ENCODE measurements at places on chromosomes 12 and 14. TPM values are rescaled to one million over a fixed set of nuclear protein-coding genes. Genes with fewer than 3 reads are reported as not detected.

The GABARAPL1 gene
- 52.6 TPM for total RNA-seq

- DNase-seq = peak; percentile 73
Measured at GRCh38 chr12:1630133-1630826, 1.2 kb downstream of the WNT5B start.

DNA sequence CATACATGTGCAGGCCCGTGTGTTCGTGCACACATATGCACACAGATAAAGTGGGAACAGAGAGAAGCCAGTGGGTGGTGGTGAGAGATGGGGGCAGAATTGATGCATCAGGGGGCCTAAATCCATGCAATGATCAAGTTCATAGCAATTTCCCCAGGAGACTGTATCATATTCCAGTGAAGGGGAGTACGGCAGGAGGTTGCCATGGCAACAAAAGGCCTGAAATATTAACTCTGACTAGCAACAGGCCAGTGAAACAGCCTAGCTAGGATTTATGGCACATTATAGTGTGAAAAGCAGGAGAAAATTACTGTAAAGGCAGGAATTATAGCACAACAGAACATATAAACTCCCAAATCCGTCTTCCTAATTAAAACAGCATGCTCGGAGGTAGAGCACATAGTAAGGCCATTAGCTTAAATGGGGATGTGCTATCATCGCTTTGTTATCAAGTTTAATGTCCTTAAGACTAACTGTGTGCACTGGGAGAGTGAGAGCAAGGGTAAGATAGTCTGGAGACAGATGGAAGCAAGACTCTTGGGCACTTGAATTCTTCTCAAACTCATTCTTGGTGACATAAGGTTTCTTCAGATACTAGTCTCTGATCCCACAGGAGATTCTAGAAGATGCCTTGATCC is 806.3 kb downstream of the DIO2 start:
- DNase-seq = peak; percentile 2

- no peak for DNase-seq
Measured at GRCh38 chr14:95956601-95957460, 80.2 kb downstream of the TUNAR start.

DNA sequence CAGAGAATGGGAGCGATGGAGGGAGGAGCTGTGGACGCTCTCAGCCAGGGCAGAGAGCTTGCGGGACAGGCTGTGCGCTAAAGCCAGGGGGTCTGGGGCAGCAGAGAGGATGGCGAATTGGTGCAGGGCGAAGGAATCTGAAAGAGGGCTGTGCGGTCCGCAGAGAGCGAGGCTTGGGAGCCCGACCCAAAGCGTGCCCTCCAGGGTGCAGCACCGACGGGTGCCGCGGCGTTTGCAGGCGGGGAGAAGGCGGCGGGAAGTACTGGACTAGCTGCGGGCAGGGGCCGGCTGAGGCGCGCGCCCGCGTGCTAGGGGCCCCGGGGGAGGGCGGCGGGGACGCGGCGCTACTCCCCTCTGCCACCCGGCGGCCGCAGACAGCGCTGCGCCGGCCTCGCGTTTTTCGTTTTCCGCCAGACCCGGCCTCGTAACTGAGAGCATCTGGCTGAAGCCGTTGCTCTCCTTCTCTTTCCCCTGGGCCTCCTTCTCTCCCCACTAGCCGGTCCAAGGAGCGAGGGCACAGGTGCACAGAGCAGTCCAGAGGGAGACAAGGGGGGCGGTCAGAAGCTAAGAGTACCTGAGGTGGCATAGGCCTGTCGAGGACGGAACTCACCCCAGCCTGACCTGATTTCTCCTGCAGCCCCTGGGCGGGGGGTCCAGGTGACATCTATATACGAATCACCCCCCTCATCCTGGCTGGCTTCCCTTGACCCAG is 24.9 kb downstream of the SLC6A12 start:
- no peak for DNase-seq

The NRXN3 gene
- total RNA-seq = 0.05 TPM

- DNase-seq = no peak
Measured at GRCh38 chr14:35402323-35403113, 2.0 kb downstream of the NFKBIA start.

GRCh38 chr12:22653791-22654190 is 28.8 kb downstream of the ETNK1 start:
- DNase-seq = no peak

The ZC3H14 gene
- 68.7 TPM for total RNA-seq

DNA sequence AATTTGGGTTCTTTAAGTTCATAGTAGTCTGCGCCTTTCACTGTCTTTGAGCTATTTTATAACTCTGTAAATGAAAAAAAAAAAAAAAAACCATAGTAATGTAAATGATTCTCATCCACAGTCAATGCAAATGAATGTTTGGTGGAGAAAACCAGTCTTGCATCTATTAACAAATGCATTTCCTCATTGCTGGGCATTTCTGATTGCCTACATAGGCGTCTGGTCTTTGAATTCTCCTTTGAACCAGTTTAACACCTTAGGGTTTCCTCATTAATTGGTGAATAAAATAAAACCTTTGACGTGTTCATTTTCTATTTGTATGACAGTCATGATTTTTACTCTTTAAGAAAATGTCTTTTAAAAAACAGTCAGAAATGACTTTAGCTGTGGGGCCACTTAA is 114.8 kb downstream of the C12orf75 start:
- no peak for DNase-seq

DNA sequence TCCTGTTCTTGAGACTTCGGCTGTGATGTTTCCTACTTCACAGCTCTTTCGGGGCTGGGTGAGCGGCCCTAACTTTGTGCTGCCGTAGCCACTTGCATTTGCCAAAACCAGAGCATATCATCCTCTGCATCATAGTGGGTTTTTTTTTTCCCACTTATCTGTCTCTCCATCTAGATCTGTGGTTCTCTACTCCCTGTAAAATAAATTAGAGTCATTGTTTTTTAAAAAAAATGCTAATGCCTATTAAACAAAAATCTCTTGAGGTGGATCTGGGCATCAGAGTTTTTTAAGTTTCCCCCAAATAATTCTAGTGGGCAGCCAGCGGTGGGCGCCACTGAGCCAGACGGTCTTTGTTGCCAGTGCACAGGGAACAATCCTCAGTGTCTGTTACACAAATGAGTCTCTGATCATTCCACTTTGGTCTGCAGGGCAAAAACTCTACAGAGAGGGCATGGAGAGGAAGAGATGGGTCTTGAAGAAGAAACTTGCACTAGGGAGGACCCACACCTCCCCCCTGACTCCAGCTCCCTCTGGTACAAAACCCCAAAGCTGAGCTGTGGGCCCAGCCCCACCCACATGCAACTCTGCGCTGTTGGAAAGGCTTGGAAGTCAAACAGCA is 62.4 kb upstream of the BCL2L14 start:
- no peak for DNase-seq

The GLIPR1 gene
- 15.9 TPM for total RNA-seq

GRCh38 chr14:28813810-28814209 is 47.2 kb downstream of the FOXG1 start:
- DNase-seq = no peak

The REC8 gene
- total RNA-seq = 1.6 TPM

GRCh38 chr14:61644834-61645233 is 50.5 kb upstream of the HIF1A start:
- peak; percentile 61 for DNase-seq

The LRRC10 gene
- not detected for total RNA-seq

GRCh38 chr14:74543771-74544438 is 50.3 kb downstream of the ISCA2 start:
- DNase-seq = no peak

DNA sequence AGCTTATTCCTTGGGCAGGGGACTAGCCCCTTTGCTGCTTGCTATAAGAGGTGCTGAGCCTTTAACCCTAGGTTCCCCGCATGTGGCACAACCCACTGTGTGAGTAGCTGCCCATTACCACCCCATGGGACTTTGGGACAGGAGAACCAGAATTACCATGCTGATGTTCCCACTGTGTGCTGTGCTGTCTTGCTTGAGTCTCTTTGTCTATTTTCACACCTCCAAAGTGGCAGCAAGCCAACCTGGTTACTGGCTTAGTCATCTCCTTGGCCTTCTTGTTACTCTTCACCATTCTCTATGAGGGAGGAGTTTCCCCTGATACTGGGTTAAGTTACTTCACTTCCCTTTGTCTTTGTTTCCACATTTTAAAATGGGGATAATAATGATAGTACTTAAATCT is 73.4 kb upstream of the ETV6 start:
- DNase-seq = peak; percentile 30

The LMBR1L gene
- 27.5 TPM for total RNA-seq

The KDM2B gene
- 32.4 TPM for total RNA-seq

DNA sequence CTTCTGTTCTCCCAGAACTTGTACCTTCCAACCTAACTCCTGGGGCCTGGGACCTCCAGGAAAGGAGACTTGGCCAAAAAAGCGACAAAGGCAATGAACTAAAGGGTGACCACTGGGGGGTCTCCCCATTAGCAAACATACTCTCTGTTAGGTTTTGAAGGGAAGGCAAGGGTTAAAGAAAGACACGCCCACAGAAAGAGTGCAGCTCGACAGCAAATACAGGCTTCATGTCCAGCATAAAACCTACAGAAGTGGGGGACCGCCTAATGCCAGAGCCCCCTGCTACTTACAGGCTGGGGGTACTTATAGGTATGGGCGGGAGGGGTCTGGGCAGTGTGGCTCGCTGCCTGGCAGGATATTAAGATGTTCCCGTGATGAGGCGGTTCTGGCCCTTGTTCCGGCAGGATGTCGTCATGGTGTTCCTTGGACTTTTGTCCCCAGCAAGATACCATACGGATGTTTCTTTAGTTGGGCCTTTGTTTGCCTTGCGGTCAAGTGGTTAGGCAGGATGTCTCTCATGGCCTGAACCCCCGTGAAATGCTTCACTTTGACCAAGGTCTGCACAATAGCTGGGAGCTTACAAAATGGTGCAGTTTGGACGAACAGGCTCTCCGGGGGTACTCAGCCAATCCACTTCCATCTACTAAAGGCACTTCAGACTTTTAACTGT is 53.4 kb downstream of the PRMT8 start:
- DNase-seq = no peak

The SLCO1B1 gene
- total RNA-seq = not detected

The FGF6 gene
- total RNA-seq = not detected

The HCAR3 gene
- total RNA-seq = not detected

DNA sequence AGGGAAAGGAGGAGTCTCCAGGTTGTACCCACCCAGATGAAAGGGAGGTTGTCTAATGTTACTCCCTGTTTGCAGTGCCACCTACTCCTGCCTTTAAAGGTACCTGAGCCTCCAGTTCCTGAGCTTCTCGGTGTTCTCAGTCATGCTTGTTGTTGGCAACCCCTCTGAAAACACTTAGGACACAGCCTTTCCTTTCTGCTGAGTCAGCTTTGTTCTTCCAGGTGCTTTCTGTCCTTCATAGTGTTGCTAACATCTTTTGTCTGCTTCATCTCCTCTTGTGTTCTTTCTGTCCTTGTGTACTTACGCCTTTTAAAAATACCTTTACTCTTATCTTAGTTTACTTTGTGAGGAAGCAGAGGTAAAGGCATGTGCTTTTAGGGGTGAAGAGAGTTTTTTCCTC is 97.0 kb upstream of the NEDD1 start:
- DNase-seq = no peak

- no peak for DNase-seq
Measured at GRCh38 chr14:51792809-51793208, 67.6 kb upstream of the GNG2 start.

The MYF6 gene
- 119 TPM for total RNA-seq

The TEX22 gene
- 0.10 TPM for total RNA-seq

DNA sequence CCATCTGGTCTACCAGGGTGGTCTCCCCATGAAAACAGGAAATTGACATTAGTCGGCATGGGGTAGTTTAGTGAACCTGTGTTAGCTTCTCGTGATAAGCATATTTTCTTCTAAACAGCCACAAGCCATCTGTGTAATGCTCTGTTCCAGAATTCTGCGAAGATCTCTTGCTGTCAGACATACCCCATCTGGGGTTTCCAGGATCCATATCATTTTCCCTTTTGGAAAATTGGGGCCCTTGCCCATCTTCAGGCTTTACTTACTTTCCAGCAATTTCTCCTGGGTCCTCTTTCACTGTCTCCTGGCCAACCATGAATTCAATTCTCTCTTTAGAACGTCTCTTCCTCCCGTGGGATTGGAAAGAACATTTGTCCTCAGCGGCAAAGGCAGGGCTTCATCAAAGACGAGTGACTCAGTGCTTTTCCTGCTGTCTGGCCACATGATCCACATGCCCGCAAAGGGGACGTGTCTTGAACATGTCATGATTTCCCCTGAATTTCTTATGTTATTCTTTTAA is 21.4 kb upstream of the NCOR2 start:
- DNase-seq = peak; percentile 88

DNA sequence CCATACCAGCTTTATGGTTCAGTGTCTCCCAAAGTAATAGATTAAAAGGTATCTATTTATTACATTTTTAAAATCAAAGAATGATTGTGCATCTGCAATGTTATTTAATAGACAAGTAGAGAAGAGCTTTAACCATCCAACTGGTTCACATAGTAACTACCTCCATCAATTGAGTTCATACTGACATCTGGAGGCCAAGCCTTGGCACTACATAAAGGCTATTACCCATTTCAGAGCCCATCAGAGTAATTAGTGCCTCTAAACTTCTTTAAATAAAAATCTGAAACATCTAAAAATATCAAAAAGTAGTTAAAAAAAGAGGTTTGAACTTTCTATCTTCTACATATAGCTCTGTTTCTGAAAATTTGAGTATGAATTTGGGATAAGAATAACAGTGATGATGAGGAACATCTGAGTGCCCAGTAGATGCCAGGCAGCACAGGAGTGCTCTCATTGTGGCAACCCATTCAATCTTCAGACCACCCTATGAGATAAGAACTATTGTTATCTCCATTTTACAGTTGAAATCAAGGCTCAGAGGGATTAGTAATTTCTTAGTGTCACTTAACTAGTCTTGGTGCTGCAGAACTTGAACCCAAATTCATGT is 132.9 kb upstream of the DAAM1 start:
- peak; percentile 69 for DNase-seq

DNA sequence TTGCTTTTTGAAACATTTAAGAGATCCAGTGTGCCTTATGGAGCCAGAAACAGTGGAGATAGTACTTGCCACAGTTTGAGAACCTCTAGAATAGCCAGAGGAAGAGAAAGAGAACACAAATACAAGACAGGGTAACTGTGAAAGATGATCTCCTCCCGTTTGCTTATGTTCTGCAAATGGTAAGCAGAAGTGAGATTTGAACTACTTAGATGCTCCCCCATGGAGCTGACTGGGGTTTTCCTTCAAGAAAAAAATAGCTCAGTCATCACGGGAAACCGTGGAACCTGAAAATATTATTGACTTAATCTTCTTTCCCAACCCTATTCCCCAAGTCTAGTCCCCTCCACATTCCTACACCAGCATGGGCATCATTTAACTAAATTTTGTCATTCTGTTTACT is 87.1 kb downstream of the KIF21A start:
- DNase-seq = no peak

DNA sequence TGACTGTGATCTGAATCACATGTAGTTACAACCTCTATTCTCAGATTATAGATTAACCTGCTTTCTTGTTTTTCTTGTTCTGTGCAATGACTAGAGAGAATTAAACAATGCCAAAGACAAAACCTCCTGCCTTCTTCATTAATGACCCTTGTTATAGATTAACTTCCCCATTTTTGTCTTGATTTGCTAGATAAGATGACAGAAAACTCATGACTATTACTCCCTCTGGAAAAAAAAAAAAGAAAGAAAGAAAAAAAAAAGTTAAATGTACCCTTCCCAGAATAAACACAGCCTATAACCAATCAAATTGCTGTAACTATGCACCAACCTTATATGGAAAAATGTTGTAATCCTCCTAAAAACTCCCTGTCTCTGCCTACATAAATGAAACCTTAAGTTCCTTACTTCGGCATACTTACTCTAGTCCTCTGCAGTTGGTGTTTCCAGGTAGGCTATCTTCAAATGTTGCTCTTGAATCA is 41.1 kb upstream of the PCED1B start:
- no peak for DNase-seq

GRCh38 chr14:72683787-72684186 is 210.1 kb downstream of the DPF3 start:
- no peak for DNase-seq

- peak; percentile 89 for DNase-seq
Measured at GRCh38 chr14:72565149-72565559, 328.7 kb downstream of the DPF3 start.

All from myocyte (in vitro differentiated cells).